ENCODE measurements at places on chromosomes 12 and 14. TPM values are rescaled to one million over a fixed set of nuclear protein-coding genes. Genes with fewer than 3 reads are reported as not detected.

ACVR1B gene
- total RNA-seq, result 9.9 TPM

GRCh38 chr12:59736786-59737185 is 141.0 kb downstream of the SLC16A7 start:
- no peak overlapping the region for H3K27ac ChIP-seq
- H3K36me3 ChIP-seq, result no peaks in the 10 kb centered on the region
- no peaks in the 10 kb centered on the region for H3K27me3 ChIP-seq
- peaks cover 16% of the 10 kb centered on the region for H3K4me1 ChIP-seq
- H3K4me3 ChIP-seq, result no peak overlapping the region

DNA sequence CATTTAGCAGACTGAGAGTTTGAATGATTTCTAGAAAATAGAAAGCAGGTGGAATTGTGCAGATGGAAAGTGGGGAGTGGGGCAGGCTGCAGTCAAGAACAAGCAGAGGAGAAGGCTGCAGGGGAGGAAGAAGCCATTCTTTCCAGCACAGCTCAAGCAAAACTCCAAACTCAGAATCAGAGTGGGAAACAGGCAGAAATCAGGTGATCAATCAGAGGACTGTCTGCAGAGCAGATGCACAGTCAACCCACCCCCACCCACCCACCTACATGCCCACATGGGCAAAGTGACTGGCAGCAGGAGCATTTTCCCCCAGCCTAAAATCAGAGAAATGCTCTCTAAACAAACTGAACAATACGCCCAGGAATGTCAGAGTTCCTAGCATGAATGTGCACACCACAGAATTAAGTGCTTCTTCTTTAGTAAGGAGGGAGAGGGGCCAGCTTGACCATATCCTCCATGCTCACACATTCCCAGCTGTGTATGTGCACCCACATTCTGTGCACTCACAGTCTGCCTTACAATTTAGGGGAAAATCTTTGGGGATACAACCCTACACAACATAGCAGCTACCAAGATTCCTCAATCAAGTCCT is 194.1 kb upstream of the PLEKHA5 start:
- no peaks in the 10 kb centered on the region for H3K27me3 ChIP-seq
- no peak overlapping the region for H3K27ac ChIP-seq

DNA sequence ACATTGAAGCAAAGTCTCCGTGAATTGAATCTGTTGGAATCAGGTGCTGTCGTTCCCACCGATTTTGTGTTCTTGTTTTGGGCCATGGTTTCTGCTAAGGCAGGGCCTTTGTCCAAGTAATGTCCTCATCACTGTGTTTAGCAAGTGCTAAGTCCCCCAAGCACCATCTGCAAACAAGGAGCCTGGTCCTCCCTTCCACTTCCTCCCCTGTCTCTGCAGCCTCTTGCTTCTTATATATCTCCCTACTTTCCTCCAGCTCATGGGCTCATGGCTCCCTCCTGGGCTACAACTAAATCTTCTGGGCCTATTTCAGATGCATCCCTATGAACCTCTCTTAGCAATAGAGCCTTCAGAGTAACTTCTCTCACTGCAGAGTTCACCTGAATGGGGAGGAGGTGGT is 25.8 kb upstream of the CMKLR1 start:
- H3K4me1 ChIP-seq, result no peaks in the 10 kb centered on the region
- no peaks in the 10 kb centered on the region for H3K36me3 ChIP-seq
- H3K27ac ChIP-seq, result no peak overlapping the region

GALNT6 gene
- total RNA-seq, result 11.5 TPM

GRCh38 chr12:15662303-15662980 is 126.7 kb downstream of the EPS8 start:
- H3K4me1 ChIP-seq, result no peaks in the 10 kb centered on the region
- no peak overlapping the region for H3K27ac ChIP-seq
- DNase-seq, result no peak
- no peak overlapping the region for H3K4me3 ChIP-seq
- no peaks in the 10 kb centered on the region for H3K27me3 ChIP-seq
- H3K36me3 ChIP-seq, result peaks cover 21% of the 10 kb centered on the region

GRCh38 chr12:98817742-98818141 is 172.7 kb downstream of the APAF1 start:
- no peaks in the 10 kb centered on the region for H3K4me1 ChIP-seq
- no peaks in the 10 kb centered on the region for H3K27me3 ChIP-seq
- no peak for DNase-seq

GRCh38 chr12:47878293-47878917 is 26.4 kb downstream of the VDR start:
- H3K4me1 ChIP-seq, result no peaks in the 10 kb centered on the region
- DNase-seq, result no peak
- H3K27ac ChIP-seq, result no peak overlapping the region
- no peaks in the 10 kb centered on the region for H3K36me3 ChIP-seq
- no peaks in the 10 kb centered on the region for H3K27me3 ChIP-seq

EAPP gene
- total RNA-seq, result 24.9 TPM

DNA sequence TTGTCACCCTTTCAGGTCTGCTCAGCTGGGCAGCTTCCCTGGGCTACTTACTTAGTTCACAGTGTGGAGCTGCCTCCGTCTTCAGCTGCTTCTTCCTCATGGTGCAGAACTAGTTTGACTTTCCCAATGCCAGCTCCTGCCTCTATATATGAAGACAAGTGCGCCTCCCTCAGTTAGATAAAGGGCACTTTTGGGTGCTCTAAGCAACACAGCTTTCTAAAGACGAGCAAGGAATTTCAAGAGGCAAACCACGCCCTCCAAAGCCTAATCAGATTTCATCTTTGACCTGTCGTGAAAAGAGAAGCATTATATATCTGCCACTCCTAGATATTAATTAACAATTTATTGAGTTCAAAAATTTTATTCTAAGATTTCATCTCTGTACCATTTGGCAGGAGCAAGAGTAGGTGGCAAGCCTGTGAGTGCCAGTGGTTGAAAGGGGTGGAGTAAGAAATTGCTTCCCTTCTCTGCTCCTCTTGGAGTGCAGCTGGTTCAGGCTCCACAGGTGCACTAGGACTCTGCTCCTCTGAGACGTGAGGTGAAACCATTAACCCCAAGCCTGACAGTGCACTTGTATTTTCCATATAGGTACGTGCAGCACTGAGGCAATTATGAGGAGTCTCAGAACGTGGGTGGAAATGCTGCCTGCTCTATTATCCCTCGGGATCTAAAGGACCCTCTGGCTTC is 2.1 kb upstream of the SLC11A2 start:
- DNase-seq, result no peak
- peaks cover 10% of the 10 kb centered on the region for H3K4me1 ChIP-seq
- H3K27ac ChIP-seq, result no peak overlapping the region
- no peak overlapping the region for H3K4me3 ChIP-seq
- H3K36me3 ChIP-seq, result no peaks in the 10 kb centered on the region
- no peaks in the 10 kb centered on the region for H3K27me3 ChIP-seq

GRCh38 chr12:104691721-104692556 is 235.2 kb downstream of the CHST11 start:
- H3K27me3 ChIP-seq, result no peaks in the 10 kb centered on the region
- no peak for DNase-seq
- H3K4me3 ChIP-seq, result no peak overlapping the region
- H3K27ac ChIP-seq, result no peak overlapping the region
- no peaks in the 10 kb centered on the region for H3K36me3 ChIP-seq

TSPAN8 gene
- 12.8 TPM for total RNA-seq

DNA sequence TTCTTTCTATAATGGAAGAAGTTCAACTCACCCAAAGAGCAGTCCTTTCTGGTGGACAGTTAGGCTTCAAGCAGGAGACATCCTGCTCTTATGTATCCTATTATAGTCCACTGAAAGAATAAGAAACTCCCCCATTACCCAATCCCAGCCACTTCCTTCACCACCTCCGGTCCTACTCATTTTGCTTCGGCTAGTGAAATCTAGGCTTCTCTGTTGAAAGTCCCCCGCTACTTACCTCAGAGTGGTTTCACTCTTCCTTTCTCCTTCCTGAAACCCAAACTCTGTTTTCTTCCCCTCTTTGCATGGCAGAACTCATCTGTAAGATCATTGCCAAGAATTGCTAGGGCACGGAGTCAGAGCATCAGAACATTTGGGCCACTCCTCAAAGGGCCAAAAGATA is at the start of gene GPR84:
Gene GPR84, minus strand, starts transcription at position 74 of the 400 bp plus-strand sequence. CDS start 635 bp downstream, outside the sequence.
- peaks cover 7% of the 10 kb centered on the region for H3K4me1 ChIP-seq
- H3K36me3 ChIP-seq, result no peaks in the 10 kb centered on the region
- H3K27me3 ChIP-seq, result no peaks in the 10 kb centered on the region
- H3K27ac ChIP-seq, result no peak within 1 kb of the TSS
- H3K4me3 ChIP-seq, result peak within 1 kb of the TSS; percentile 11

- DNase-seq, result no peak
- H3K27me3 ChIP-seq, result no peaks in the 10 kb centered on the region
- H3K4me3 ChIP-seq, result no peak overlapping the region
- H3K36me3 ChIP-seq, result no peaks in the 10 kb centered on the region
- no peak overlapping the region for H3K27ac ChIP-seq
These were observed 96.9 kb upstream of the TBX3 start for GRCh38 chr12:114780746-114781399.

GRCh38 chr14:49614196-49614595 is 6.2 kb downstream of the RPL36AL start:
- H3K27me3 ChIP-seq, result no peaks in the 10 kb centered on the region
- no peak for DNase-seq
- H3K27ac ChIP-seq, result no peak overlapping the region
- peaks cover 4% of the 10 kb centered on the region for H3K36me3 ChIP-seq
- H3K4me1 ChIP-seq, result peaks cover 4% of the 10 kb centered on the region

NUAK1 gene
- 20.0 TPM for total RNA-seq

GRCh38 chr12:56221232-56221756 is 428 bp downstream of the RNF41 start:
- peaks cover 48% of the 10 kb centered on the region for H3K4me1 ChIP-seq
- H3K27me3 ChIP-seq, result no peaks in the 10 kb centered on the region
- H3K36me3 ChIP-seq, result peaks cover 5% of the 10 kb centered on the region
- H3K4me3 ChIP-seq, result peak overlapping the region; percentile 86
- peak overlapping the region; percentile 99 for H3K27ac ChIP-seq

NACA gene
- 657 TPM for total RNA-seq

CLEC4E gene
- 4.5 TPM for total RNA-seq

ARF6 gene
- 67.2 TPM for total RNA-seq

DNA sequence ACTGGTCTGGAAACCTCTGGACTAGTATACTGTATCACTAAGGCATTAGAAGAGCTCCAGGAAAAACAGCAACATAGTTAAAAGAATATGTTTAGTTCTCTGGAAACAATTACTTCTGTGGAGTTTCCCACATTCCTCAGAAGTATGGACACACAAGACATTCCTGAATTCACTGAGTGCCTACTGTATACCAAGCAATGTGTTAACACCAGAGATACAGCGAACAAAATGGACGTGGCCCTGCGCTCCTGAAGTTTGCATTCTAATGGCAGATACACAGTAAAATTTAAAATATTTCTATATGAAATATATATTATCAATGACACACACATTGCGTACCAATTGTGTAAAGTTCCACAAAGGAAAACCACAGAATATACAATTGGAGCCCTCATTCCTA is 1.1 kb downstream of the ANGEL1 start:
- H3K27ac ChIP-seq, result no peak overlapping the region
- DNase-seq, result no peak
- peak overlapping the region; percentile 94 for H3K4me3 ChIP-seq
- H3K4me1 ChIP-seq, result peaks cover 12% of the 10 kb centered on the region
- H3K27me3 ChIP-seq, result no peaks in the 10 kb centered on the region
- peaks cover 15% of the 10 kb centered on the region for H3K36me3 ChIP-seq

ACAD10 gene
- 17.6 TPM for total RNA-seq

GRCh38 chr14:32534145-32534544 is 205.0 kb downstream of the AKAP6 start:
- H3K27me3 ChIP-seq, result no peaks in the 10 kb centered on the region
- H3K4me1 ChIP-seq, result no peaks in the 10 kb centered on the region
- H3K36me3 ChIP-seq, result peaks cover 3% of the 10 kb centered on the region
- no peak for DNase-seq
- no peak overlapping the region for H3K4me3 ChIP-seq

DNA sequence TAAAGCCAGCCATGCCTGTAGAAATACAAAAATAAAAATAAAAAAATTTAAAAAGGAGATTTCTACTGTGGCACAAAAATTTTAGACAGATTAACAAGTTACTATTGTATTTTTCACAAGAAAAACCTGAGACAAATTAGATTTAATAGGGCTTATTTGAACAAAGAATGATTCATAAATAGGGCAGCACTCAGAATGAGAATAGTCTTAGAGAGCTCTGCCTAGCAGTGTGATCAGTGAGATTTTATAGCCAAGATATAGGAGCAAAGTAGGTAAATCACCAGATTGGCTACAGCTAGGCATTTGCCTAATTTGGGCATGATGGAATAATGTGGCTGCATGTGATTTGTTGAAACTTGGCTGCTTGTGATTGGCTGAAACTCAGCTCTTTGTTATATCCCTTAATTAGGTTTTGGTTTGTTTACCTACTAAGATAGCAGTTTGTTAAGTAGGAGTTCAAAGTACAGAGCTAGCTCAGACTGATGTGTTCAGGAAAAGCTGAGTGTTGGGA is 279.7 kb upstream of the TMTC1 start:
- no peak for DNase-seq
- H3K27ac ChIP-seq, result no peak overlapping the region
- no peaks in the 10 kb centered on the region for H3K36me3 ChIP-seq
- no peaks in the 10 kb centered on the region for H3K4me1 ChIP-seq

NR4A1 gene
- total RNA-seq, result 112 TPM

OR6C68 gene
- not detected for total RNA-seq

DNA sequence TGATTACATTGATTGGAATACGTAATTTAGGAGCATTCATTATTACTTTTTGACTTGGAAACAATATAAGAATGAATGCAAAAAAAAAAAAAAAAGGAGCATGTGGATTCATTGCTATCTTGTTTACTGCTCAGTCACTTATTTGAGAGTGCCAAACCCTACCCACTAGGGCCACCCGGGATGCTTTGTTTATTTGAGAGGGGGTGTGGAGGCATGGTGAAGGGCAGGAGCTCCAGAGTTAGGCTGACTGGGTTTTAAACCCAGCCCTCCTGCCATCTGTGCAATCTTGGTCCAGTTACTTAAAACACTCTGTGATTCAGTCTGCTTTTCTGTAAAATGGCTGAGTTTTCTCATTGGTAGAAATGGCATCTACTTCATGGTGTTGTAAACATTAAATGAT is 195.2 kb downstream of the RAD51B start:
- H3K27ac ChIP-seq, result no peak overlapping the region
- no peaks in the 10 kb centered on the region for H3K27me3 ChIP-seq
- H3K36me3 ChIP-seq, result no peaks in the 10 kb centered on the region

DNA sequence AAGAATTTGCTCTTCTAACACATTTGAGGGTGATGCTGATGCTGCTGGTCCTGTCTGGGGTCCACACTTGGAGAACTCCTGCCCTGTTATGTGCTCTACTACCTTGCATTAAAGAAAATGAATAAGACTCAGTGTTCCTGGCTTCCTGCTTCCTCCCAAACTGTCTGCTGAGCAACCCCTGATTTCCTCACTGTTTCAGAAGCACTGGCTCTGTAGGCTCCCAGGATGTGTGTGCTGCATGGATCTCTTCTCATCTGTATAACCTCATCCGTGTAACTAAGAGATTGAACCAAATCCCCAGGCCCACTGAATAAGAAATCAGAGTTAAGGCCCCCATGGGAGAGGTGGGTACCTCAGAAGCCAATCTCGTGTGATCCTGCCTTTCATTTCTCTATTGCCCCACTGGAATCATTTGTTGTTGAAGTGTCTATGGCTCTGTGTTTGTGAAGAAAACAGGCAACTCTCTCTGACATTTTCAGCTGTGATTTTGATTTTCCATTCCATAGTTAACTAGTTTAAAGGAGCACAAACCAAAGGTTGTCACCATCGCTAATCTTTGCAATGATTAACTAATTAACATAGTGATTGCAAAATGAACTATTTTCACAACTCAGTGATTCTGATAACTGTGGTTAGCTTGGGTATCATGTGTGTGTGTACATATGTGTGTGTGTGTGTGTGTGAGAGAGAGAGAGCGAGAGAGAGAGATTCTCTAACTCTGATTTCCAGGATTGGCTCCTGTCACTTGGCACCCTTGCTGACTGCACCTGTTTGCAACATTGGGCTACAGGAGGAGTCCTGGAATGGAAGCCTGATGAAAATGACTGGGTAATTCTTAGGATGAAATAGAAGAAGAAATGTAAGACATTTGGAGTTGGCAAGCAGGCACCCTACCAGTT is 196.2 kb downstream of the SLC38A4 start:
- no peak for DNase-seq
- H3K4me1 ChIP-seq, result no peaks in the 10 kb centered on the region
- no peaks in the 10 kb centered on the region for H3K36me3 ChIP-seq
- H3K4me3 ChIP-seq, result no peak overlapping the region
- no peaks in the 10 kb centered on the region for H3K27me3 ChIP-seq

All from thoracic aorta (tissue), 2 donors.